ENCODE measurements at places on chromosomes 3 and 15.

DNA sequence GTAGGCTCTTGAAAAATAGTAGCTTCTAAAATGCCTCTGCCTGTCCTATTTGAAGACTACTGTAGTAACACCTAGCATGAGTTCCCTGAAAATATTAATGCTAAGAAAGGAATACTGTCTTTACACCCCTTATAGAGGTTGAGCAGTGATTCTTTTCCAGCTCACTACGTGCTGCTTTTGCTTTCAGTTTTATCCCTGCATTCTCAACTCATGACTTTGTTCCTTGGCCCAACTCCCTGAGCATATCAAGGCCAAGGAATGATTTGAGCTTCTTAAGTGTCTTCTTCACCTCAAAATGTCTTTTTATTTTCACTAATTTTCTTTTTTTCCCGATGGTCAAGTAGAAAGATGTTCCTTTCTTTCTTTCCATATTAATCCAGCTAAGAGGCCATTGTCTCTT is 16.5 kb upstream of the P2RY13 start:
- no peak for DNase-seq

DNA sequence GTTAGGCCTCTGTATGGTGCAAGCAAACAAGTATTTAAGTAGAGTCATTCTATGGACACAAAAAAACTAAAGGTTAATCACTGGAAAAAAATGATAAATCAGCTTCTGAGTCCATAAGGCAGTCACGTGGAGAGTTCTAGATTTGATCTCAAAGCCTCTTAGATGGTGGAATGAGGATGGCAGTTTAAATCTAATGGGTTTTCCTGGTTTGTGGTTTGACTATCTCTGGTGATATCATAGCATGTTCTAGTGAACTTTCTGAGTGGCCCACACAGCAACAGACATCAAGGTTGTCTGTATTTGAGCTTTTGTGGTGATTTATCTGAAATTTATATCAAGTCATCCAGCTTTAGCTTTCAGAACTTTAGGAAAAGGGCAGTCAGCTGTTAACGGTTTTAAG is 52.4 kb downstream of the ILDR1 start:
- DNase-seq, result no peak

DNA sequence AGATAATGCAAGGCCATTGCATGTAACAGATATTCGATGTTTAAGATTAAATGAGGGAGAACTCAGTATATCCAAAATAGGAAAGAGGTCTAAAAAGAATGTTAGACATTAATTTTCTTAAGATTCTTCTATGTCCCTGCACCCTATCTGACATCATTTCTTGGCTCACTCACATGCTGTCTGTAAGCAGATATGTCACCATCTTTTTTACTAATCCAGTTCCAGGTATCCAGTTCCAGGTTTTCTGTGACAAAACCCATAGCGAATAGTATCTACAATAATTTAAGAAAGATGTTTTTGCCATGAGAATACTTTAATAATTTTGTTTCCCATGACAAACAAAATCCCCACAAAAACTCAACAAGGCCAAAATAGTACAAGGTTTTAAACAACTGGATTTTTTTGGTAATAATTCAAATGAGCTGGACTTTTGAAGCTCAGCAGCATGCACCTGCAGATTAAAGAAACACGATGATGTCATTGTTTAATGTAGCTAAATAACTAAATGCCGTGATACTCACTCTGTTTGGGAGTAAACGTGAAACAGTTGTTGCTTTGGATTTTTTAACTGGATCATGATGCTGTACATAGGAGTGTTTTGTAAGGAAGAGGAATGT is 867.6 kb downstream of the EPHA3 start:
- DNase-seq, result no peak

GRCh38 chr15:75947092-75947491 is 43.4 kb downstream of the FBXO22 start:
- no peak for DNase-seq

DNA sequence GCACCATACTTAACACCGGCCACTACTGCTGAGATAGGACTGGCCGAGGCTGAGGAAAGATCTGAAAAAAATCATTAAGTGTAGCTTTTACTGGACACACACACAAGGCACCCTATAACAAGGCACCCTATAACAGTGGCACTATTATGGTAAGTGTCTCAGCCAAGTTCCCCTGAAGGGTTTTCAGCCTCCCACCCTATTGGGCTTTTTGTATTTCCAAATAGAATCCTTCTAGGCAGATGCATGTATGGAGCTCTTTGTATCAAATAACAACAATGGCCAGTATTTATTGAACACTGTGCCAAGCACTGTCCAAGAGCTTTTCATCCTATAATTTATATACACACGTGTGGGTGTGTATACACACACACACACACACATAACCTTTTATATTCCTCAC is 6.7 kb upstream of the DNAJA4 start:
- no peak for DNase-seq

- DNase-seq, result no peak
These were observed 45.3 kb upstream of the ATP2B2 start for GRCh38 chr3:10550705-10551104.

DNA sequence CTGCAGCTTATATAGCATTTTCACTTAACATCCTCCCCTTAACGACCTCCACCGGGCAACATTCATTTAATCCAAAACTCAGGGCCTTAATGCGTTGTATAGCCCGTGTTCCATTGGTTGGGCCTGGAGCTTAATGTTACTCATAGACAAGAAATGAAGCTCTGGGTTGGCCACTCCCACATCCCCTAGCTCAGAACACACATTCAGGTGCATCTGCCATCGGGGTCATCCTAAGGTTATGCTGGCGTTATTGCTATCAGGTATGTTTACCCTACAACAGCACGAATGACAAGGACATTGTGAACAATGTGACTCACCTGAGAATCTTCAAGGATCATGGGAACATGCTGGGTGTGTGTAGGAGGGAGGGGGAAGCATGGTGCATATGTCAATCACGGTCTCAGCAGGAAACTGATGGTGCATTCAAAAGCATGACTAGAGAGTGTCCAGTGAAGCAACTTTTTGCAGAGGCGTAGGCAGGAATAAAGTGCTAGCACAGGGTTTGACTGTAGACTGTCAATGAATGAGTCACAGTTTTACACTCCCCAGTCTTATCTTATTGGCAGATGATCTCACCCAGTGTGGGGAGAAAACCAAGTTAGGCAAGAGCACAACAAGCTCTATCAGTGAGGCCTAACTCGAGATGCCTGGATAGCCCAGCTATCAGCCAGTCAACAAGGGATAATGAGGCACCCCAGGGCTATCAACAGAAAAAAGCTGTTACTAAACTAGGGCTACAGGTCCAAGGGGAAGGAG is 402.1 kb upstream of the MCTP2 start:
- DNase-seq, result no peak

Measured in DMS153 (cell line).